NCI-H187 (cell line): ENCODE measurements at places on chromosomes 4 and X.

- DNase-seq: no peak
Measured at GRCh38 chr4:75705198-75705977, 19.0 kb upstream of the USO1 start.

DNA sequence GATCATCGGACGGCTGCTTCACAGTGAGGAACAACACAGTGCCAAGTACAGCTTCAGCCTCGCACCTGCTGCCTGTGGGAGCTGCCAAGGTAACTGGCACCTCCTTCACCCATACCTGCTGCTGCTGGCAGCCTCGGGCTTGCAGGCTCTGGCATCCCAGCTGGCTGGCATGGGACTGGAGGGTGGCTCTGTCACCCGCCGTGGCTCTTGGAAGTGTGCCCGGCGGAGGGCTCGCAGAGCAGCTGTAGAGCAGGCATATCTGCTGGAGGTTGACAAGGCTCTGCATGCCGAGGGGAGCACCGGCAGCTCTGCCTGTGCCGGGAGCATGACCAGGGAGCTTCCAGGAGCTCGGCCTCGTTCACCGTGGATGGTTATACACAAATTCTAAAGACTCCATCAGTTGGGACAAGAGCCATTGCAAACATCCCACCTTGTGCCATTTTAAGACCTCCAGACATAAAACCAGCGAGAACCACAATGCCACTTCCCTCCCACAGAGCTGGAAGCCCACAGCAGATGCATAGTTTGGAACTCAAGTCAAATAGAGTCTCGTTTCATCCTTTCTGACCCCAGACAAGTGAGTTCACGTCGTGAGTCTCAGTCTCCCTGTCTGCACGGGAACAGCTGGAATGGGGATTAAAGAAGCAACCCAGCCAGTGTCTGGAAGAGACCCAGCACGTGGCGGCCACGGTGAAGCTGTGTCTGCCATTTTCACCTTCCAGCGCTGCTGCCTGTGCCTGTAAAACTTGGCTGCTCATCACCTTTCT, 84.3 kb upstream of the PSAPL1 start:
- no peak for DNase-seq

DNA sequence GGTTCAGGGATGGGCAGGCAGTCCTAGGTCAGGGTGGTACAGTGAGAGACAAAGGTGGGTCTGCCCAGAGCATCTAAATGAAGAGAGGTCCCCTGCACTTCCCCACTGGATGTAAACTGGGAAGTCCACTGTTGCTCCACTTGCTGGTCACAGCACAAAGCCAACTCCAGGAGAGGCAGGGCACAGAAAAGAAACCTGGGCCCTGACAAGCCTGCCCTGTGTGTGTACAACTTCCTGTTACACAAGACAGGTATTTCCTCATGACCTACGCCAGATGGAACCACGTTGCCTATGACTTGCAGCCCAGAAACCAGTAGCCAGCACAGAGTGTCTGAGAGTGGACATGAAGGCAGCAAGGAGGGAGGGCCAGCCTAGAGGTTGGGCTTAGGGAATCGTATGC, 161.8 kb downstream of the SH3KBP1 start:
- no peak for DNase-seq

DNA sequence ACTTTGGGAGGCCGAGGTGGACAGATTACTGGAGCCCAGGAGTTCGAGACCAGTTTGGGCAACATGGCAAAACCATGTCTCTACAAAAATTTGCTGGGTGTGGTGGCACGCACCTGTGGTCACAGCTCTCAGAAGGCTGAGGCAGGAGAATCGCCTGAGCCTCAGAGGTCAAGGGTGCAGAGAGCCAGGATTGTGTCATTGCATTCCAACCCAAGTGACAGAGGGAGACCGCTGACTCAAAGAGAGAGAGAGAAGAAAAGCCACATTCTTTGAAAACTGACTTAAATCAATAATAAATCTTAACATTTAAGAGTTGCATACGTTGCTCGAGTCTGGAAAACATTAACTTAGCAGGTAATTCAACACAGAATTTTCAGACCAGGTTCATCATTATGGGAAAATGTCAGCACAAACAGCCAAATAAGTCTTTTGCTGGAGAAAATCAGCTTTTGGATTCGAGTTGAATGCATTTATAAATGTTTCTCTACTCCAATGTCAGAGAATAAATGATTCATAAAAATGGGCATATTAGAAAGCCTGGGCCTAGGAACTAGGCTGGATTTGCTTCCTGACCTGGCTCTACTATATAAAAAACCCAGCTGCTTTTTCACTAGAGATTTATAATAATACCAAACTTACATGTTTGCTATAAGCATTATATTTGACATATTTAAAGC, 68.3 kb upstream of the RBPJ start:
- no peak for DNase-seq

GRCh38 chr4:85798012-85798770, 323.2 kb downstream of the ARHGAP24 start:
- no peak for DNase-seq

GRCh38 chr4:54228961-54229501, at the start of gene PDGFRA:
Gene PDGFRA, plus strand, starts transcription at chr4:54229293. Its CDS starts 29,476 bp downstream, at chr4:54258769.
- no peak for DNase-seq

DNA sequence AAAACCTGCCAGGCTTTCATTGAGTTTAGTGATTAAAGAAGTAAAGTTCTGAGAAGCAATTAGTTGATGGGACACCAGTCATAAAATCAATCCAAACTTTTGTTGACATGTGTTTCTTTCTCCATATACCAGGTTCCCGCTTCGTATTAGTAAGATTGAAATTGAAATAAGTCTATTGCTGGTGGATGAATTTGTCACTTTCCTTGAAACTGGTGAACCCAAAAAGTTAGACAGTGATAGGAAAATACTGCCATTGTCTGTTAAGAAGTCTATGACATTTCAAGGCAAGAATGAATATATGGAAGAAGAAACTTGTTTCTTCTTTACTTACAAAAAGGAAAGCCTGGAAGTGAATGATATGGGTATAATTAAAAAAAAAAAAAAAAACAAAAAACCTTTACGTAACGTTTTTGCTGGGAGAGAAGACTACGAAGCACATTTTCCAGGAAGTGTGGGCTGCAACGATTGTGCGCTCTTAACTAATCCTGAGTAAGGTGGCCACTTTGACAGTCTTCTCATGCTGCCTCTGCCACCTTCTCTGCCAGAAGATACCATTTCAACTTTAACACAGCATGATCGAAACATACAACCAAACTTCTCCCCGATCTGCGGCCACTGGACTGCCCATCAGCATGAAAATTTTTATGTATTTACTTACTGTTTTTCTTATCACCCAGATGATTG, at the start of gene CD40LG:
Gene CD40LG (plus strand): TSS at position 482 of the 684 bp plus-strand sequence. CDS start 91 bp downstream, at position 573.
- DNase-seq: no peak

DNA sequence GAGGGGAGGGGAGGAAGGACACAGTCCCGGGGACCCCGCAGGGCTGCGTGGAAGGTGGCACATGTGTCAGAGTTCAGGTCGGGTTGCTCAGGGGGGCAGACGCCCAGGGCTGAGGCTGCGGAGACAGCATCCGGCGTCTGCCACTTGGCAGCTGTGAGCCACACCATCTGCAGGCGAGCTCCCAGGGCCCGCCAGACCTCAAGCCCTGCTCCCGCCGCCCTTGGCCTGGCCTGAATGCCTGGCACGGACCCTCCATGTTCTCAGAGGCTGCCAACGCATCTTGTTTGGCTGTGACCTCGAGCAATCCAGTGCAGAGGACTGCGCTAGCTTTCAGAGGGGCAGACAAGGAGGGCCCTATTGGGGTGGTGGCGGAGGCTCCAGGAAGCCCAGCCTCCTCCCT, 5.1 kb downstream of the BGN start:
- DNase-seq: no peak

GRCh38 chr4:154559494-154560418, 3.1 kb upstream of the FGB start:
- DNase-seq: no peak

- no peak for DNase-seq
Measured at GRCh38 chrX:43969504-43970501, 3.4 kb downstream of the NDP start.

- DNase-seq: no peak
Measured at GRCh38 chr4:143230683-143231082, 46.0 kb downstream of the USP38 start.

GRCh38 chrX:6674734-6675133, 139.8 kb upstream of the VCX3A start:
- DNase-seq: no peak

DNA sequence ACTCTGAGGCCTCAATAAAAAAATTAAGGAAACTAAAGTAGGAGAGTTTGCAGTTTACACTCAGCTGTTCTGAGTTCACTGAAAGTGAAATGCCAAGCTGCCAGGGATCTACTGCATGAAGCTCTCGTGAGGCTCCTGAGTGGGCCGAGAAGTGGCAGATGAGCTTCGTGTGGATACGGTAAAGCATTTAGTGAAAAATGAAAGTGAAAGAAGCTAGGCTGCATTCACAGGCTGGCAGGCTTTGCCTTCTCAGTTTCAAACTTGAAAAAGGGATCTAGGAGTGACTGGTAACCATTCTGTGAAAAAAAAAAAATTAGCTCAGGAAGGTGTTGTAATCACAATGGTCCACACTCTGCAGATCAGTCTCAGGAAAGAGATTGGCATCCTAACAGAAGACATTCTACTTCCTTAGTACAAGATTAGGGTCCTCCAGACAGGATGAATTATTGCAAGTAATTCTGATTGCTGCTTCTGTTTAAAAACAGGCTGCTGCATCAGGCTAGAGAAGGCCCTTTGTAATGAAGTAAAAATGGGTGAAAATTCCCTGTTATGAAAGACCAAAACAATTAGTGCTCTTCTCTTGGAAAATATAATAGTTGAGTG, 679.9 kb downstream of the RPA4 start:
- DNase-seq: no peak

GRCh38 chrX:7485061-7485460, 337.1 kb upstream of the PUDP start:
- DNase-seq: no peak

GRCh38 chr4:82681754-82682153, 116.8 kb downstream of the SCD5 start:
- DNase-seq: no peak

DNA sequence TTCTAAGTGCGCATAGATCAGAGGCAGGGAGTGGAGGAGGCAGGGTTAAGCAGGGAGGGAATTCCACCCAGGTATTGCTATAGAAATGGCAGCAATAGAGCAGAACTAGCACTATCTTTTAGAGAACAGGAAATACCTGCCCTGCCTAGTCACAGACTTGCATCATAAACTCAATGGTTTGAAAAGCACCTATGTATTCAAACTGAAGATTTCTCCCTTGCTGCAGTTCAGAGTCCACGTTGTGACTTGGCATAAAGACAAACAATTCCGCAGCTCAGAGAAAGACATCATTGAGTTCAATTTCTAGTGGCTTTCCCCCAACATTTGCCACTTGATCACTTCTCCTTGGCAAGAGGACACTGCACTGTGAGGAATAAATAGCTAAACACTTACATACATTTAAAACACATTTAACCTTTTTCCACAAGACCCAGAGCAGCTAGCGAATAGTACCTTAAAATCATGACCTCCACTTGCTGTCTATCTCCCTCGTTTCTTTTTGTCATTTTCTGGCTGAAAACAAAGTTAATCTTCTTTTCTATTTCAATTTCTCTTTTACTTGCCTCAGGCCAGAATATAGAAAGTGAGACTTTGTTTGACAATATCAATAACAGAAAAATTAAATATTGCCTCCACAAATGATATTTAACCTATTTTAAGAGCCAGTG, 42.4 kb downstream of the SLC7A11 start:
- no peak for DNase-seq

DNA sequence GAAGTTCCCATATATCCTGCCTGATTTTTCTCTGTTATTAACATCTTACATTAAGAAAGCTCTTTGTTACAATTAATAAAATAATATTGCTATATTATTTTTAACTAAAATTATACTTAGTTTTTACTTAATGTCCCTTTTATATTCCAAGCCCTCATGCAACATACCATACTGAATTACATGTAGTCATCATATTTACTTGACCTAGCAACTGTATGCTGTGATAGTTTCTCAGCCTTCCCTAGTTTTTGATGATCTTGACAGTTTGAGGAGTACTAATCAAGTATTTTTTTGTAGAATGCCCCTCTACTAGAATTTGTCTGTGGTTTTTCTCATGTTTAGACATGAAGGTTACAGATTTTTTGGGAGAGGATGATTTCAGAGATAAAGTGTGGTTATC, 1503.8 kb upstream of the PABPC4L start:
- DNase-seq: no peak
